ENCODE measurements at places on chromosomes 6 and 20.

DNA sequence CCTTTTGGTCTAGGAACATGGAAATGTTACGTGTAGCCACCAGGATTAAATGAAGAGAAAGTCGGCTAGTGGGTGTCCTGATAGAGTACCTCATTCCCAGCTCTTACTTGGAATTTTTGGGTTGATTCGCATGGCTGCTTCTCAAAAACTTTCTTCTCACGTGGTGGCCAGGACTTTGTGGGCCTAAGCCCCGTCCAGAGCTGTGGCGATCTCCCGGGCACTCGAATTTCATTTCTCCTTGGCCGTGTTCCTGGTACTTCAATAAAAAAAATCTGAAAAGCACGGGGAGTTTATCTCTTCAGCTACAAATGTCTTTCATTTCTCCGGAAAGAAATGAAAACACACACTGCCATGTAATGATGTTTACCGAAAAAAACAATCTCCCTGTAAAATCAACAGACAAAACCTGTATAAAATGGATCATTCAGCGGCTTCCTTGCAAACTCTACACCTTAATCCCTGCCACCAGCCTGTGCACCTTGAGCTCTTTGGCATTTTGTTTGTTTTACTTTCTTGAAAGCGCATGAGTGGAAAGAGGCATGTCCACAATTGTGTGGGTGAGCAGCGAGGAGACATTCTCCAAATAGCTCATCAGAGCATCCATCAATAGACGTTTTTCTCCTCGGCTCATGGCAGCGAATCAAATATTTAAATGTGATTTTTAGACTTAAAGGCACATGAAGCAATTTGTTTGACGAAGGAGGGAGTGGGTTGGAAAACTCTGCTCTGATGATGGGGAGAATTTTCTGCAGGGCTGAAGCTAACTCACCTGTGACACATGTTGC is 173.1 kb downstream of the TFAP2C start:
- no peak for DNase-seq

DNA sequence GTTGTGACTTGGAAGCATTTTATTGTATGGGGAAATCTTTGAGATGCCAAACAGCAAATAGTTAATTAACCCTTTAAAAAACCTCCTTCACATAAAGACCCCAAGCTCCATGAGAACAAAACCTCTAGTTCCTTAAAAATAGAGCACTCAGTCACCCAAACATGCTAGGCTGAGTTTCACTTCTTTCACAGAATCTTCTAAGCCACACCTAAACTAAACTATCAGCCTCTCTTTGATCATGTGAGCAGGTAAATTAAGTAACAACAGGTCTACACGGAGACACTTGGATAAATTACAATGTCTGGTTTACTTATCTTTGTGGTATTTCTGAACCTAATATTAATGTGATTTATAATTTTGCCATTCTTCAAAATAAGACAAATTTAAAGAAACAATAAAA is 205.2 kb upstream of the MARCKS start:
- DNase-seq = no peak

GRCh38 chr6:134854366-134854765 is 95.5 kb downstream of the ALDH8A1 start:
- DNase-seq = no peak

DNA sequence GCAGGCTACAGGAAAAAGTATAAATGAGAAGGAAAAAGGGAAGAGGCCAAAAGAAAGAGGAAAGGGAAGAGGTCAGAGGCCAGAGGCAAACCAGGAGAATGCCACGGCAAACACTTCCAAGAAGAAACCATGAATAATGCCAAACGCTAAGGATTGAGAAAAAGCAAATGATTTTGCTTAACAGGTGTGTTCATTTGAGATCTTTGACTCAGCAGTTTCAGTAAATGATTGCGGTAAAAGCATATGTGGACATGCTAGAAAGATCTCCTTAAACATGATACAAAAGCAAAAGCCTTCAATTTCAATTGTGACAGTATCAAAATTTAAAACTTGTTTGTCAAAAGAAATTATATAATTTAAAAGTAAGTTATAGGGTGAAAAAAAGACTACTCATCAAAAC is 70.6 kb downstream of the UBE3D start:
- no peak for DNase-seq

GRCh38 chr6:3190056-3190455 is 32.7 kb upstream of the TUBB2A start:
- no peak for DNase-seq

DNA sequence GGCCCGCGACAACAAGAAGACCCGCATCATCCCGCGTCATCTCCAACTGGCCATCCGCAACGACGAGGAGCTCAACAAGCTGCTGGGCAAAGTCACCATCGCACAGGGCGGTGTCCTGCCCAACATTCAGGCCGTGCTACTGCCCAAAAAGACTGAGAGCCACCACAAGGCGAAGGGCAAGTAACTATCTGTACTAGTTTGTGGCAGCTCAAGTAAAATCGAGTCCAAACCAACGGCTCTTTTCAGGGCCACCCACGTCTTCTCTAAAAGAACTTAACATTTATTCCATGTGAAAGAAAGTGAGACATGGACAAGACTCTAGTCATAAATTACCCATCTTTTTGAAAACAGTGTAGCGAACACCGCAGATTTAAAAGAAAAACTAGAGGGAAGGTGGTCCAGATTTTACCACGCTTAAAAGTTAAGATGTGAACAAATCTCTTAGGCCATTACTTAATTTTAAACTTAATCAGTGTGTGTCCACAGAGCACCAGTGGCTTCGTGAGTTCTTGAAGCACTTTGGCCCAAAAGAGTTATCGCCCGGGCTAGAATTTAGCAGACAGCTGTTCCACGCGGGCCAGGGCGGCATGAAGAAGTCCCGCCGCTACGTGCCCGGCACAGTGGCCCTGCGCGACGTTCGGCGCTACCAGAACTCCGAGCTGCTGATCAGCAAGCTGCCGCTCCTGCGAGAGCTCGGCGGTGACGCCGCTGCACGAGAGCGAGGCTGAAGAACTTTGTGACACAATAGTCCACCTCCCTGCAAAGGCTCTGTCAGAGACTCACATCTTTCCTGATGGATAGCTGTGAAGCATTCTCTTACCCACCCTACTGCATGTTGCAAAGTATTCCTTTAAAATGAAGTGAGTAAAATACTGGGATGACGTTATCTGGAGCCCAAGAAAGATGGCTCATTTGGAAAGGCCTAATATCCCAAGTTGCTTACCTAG is 113.9 kb upstream of the PRSS16 start:
- DNase-seq = no peak

DNA sequence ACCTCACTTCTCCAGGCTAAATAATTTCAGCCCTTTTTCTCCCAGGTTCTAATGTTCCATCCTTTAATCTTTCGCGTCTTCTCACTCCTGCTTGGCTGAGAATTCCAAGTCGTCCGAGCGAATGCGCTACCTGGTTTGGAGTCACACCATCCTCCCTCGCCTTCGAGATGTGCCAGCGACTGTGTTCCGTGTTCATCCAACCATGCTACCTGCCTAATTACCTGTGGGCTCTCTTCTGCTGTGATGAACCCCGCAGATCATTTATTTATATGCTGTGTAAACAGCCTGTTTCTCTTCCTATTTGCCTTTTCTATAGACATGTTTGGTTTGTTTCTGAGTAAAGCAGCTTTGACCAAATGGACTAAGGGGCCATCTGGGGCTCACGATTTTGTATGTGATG is 83.5 kb upstream of the TMEM181 start:
- no peak for DNase-seq

DNA sequence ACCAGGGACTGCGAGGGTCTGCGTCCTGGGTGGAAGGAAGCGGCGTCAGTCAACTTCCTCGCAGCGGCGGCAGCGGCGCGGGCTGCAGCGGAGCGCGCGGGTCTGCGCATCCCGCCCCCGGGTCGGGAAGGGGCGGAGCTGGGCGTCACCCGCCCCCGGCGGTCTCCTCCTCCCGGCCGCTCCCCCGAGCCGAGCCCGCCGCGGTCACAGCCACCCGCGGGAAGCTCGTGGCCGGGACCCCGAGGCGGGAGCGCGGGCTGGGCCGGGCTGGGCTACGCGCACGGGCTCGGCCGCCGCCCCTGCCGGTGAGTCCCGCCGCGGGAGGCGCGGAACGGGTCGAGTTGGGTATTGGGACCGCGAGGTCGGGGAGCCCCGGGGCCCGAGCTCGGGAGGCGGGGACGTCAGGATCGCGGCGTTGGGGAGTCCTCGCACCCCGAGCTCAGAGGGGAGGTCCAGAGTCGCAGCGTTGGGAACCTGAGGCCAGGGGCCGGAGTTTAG is at the start of gene PAQR8:
Gene PAQR8 (plus strand): TSS at position 207 of the 498 bp plus-strand sequence. CDS start 41,063 bp downstream, outside the sequence.
- no peak for DNase-seq

DNA sequence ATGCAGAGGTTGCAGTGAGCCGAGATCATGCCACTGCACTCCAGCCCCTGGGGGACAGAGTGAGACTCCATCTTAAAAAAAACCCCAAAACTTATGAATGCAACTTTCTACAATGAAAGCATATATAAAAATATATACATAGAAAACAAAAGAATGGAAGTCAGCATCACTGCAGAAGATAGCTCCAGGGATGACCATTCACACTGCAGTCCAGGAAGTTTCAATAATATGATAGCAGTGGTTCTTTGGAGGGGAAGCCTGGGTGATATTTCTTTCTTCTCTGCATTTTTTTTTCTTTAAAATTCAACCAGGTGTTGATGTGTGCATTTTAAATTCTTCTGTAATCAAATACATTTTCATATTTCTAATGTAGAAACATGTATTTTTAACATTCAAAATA is 12.3 kb downstream of the HLA-G start:
- no peak for DNase-seq

GRCh38 chr6:22043284-22043962 is 253.4 kb downstream of the PRL start:
- DNase-seq = no peak

DNA sequence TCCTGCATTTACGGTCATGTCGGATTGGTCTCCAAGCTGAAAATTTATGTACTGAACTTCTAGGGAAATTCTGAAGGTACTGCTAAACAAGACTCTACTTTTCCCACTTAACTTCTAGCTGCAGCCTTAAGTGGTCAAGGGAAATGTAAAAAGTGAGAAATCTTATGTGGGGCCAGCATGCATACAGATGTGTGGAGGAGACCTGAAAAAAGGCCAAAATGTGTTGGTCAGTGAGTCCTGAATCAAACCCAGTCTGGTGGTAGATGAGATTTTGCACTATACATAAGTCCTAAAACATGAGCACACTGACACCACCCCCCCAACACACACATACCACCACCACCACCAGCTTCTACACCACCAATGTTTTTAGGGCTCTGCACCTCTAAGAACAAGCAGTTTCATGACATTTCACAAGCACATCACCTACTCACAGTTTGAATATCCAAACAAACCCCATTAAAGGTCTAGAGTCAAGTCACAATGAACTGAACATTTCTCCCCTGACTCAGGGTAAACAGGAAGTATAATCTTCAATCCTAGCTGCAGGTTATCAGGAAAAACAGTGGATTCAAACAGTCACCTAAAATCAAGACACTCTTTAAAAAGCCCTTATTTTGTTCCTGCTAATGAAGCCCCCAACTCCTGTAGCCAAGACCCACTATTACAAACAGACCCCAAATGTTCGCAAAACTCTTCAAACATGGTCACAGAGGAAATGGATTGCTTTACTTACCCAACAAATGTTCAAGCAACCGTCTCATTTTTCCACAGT is 1.6 kb downstream of the ZMYND8 start:
- no peak for DNase-seq

GRCh38 chr6:35082733-35083403 is 58.3 kb downstream of the TCP11 start:
- no peak for DNase-seq

DNA sequence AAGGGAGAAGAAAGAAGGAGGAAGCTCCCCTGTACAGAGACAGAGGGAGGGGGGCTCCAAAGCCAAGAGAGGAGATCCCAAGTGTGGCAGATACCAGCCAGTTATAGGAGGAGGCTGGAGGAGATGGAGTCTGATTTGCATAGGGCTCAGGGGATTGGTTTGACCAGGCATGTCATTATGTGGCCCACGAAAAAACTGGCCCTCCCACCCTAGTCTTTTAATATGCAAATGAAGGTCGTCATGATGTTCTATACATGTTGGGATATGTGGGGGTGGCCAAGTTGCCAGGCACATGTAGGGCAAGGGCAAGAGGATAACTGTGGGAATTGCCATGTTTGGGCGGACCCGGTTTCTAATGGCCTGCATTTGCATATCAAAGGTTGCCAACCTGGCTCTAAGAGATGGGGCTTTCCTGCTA is 17.6 kb upstream of the ZFP64 start:
- no peak for DNase-seq

- DNase-seq = no peak
Measured at GRCh38 chr6:45606831-45607400, 229.2 kb upstream of the SUPT3H start.

- no peak for DNase-seq
Measured at GRCh38 chr20:60203451-60203850, 245.2 kb downstream of the CDH26 start.

- DNase-seq = no peak
Measured at GRCh38 chr20:20768202-20768815, 55.9 kb upstream of the RALGAPA2 start.

- DNase-seq = no peak
Measured at GRCh38 chr6:138145402-138145801, 16.3 kb upstream of the ARFGEF3 start.

- DNase-seq = no peak
Measured at GRCh38 chr20:61304750-61305149, 52.7 kb downstream of the CDH4 start.

DNA sequence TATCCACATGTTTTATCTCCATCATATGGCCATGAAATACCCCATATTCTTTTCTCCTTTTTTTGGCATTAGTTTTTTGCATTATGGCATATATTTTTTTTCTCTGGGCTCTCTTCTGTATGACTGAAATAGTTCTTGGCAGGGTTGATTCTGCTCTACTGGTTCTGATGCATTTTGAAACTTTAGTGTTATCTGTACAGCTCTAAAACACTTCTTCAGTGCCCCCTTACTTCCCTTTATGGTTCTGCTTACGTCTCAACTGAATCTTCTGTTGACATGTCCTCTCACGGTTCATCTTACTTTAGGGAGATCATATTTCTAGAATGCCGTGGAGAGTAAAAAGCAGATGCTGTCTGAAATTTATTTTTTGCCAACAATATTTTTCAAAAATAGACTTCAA is 23.2 kb upstream of the TXNDC5 start:
- no peak for DNase-seq

Data from NCI-H1694 (cell line).